Activated naive CD4-positive, alpha-beta T cell (primary cell): ENCODE measurements at places on chromosomes 12 and 14.

DNA sequence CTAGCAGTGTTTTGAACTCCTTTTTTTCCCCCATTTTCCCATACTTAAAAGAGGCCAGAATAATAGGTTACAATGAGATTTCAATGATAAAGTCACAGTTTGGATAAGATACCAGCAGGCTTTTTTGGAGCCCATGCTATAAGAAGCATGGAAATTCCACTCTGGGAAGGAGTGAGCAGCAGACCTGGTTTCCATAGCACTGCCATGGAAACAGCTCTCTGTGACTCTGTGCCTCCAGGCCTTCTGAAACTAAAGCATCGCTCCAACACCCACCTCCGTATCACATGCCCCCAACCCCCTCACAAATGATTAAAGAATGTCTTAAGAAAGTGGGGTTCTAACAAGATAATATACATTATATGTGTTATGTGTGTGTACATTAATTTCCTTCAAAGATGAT is 165.0 kb downstream of the GRIN2B start:
- no peak for DNase-seq

- DNase-seq, result no peak
These were observed 36.9 kb upstream of the TSPAN8 start for GRCh38 chr12:71194657-71195056.

GRCh38 chr12:72074956-72075355 is 136.3 kb downstream of the TPH2 start:
- DNase-seq, result no peak

- DNase-seq, result no peak
These were observed 88.2 kb upstream of the PAWR start for GRCh38 chr12:79778802-79779448.

GRCh38 chr14:66507722-66508546 is at the start of gene GPHN:
TSS of gene GPHN (plus strand) at chr14:66508147.
- peak; percentile 77 for DNase-seq

DNA sequence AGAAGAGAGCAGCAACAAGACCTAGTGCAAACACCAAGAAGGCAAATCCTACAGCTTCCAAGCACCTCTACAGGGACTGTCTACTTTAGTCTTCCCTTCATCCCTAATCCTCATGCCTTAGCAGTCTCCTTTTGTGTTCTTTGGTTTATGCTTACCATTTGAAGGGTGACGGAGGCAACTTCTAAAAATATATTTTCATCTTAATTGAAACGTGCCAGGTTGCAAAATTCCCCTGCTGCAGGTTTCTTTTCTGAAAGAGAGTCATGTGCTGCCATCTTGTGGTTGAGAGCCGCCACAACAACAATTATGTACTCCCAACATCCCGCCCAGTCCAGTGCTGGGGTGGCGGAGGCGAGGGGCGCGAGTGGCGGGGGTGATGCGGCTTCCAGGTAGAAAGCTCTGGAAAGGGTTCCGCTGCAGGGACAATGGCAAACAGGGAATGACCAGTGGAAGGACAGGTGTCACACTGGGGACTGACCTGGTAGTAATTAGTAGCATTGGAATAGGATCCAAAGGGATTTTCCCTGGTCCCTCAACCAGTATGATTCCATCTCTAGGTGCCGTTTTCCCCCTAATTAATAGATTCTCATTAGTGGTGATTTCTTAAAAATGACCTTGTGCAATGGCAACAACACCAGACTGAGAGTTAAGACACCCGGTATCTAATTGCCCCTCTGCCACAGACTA is 80.3 kb upstream of the GNG2 start:
- peak; percentile 26 for DNase-seq

- no peak for DNase-seq
These were observed 66.3 kb downstream of the B4GALNT3 start for GRCh38 chr12:526089-526488.

DNA sequence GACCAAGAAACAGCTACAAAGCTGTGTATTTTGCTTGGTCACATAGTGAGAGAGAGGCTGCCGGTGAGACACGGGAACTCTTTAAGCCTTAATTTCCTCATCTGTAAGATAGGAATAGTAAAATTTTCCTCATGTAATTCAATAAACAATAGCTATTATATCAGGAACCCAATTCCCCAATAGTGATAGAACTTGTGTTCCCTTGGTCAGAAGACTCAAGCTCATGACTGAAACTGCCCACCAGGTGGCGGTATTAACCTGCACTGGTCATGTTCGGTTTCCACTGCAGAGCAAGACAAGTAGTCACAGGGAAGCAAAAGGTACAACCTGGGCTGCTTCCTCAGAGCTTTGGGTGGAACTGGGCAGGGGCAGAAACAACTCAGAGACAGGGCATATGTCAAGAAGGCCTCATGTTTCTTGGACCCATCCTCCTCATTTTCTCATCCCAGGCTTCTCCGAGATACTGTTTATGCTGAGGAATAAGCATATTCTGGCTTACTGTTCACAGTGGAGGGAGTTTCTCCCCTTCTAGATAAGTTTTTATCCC is 4.2 kb upstream of the AJUBA start:
- peak; percentile 83 for DNase-seq

DNA sequence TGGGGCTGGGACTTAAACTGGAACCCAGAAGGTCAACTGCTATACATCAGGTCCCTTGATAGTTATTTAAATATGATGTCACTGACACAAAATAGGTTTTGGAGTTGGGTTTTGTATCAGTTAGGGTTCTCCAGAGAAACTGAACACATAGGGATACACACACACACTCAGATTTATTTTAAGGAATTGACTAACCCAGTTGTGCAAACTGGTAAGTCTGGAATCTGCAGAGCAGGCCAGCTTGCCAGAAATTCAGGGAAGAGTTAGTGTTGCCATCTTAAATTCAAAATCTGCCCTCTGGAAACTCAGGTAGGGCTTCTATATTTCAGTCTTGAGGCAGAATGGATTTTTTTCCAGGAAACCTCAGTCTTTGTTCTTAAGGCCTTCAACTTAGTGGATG is 36.9 kb downstream of the MAPK1IP1L start:
- no peak for DNase-seq

GRCh38 chr14:63286071-63286470 is 32.7 kb downstream of the GPHB5 start:
- DNase-seq, result no peak

- no peak for DNase-seq
These were observed 1.5 kb downstream of the FKBP4 start for GRCh38 chr12:2796187-2796666.

- DNase-seq, result no peak
These were observed 86.6 kb downstream of the BORCS5 start for GRCh38 chr12:12443431-12443878.

- DNase-seq, result no peak
These were observed 60.0 kb downstream of the NOC4L start for GRCh38 chr12:132204063-132204792.
